GM12892 (cell line): ENCODE measurements at places on chromosomes 1 and 21.

DNA sequence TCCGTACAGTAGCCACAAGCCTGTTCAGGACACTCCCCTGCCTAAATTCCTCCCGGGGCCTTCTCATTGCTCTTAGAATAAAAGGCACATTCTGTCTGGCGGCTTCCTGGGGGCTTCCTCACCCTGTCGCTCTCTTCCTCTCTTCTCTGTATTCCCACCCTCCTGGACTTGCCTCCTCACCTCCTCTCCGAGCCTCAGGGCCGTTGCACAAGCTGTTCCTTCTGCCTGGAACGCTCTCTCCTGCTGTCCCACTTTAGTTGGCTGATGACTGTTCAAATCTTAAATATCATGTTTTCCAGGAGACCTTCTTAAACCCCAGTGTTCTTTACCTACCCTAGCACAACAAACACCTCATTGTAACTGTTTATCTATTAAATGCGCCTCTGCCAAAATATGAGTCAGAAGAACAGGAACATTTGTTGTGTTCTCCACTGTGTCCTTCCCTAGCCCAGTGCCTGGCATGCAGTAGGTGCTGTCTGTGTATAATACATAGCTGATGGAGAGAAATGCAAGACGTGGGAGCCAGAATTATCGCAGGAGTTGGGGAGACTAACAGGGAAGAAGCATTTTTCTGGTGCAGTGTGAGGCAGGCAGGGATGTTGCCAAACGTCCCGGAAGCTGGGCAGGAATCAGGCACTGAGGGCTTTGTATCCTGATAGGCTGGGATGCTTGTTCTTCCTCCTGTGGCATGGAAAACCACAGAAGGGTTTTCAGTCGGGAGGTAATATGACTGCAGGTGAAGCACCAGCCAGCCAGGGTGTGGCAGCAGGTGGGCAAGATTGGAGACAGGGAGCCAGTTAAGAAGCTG lies 24.1 kb upstream of the THRAP3 start:
- DNase-seq, result no peak

GRCh38 chr1:241747992-241748391 lies 95.9 kb downstream of the WDR64 start:
- no peak for DNase-seq

DNA sequence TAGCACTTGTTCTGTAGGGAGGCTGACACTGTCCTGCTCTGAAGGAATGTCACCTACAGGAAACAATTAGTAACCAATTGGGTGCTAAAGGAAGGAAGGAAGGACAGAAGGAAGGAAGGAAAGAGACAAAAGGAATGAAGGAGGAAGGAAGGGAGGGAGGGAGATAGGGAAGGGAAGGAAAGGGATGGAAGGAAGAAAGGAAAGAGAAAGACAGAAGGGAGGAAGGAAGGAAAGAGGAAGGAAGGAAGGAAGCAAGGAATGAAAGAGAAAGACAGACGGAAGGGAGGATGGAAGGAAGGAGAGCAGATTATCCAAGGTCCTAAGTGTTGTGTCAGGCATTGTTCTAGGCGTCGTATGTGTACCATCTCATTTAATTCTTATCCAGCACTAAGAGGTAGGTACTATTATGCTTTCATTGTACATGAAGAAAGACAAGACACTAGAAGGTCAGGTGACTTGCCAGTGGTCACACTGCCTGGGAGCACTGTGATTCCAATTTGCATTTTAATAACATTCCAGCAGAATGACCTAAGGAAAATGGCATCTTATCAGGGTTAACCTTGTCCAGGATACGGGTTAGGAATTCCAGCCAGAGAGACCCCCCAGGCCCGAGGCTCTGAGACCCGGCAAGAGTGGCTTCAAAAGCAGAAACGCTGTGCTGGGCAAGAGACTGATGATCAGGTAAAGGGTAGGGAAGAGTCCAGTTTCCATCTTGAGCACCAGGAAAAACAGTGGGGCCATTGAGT lies 29.6 kb downstream of the CLIC6 start:
- DNase-seq, result no peak

DNA sequence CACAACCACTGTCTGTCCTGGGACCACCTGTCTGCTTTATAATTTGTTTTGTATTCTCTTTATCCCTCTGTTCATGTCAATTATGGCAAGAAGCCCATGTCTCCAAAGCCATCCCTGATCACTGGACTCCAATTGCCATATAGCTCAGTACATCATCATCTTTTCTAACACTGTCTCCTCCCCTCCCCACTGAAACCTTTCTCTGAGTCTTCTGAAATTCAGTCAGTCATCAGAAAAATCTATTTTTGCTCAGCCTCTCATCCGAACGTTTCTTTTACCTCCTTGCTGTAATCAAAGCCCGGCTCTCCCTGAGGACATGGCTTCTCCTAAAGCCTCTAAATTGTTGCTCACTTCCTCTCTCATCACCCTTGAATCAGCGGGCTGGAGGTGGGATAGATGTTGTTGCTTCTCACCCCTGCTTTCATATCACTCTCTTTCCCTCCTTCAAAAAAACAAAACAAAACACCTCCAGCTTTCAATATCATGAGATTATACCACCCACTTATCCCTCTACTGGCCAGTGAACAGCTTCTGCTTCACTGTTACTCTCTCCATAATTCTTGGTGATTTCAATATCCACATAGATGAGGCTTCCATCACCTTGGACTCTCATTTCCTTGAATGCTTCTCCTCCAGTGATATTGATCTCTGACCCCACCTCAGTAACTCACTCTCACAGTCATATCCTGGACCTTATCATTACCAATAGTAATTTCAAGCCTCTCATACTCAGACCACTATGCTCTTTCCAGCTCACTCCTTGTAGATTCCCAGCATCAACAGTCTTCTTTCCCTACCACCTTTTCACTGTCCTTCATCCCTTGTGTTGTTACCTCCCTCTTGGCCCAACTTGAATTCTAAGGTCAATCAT lies 27.8 kb downstream of the RAB3B start:
- DNase-seq, result no peak

DNA sequence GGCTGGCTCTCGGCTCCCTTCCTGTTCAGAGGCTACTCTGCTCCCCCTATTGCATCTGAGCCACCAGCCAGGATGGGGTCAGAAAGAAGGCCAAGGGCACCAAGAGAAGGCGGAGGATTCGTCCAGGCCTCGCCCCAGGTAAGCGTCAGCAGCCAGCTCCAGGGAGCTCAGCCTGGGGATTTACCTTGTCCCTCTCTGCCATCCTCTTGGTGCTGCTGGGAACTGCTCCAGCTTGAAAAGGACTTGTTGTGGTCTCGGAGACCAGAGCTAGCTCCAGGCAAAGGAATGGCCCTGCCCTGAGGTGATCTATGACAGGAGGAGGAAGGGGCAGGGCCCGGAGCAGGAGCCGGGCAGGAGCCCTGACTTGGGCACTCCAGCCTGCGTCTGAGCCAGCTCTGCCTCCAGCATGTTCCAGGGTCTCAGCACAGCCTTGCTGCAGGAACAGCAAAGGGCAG lies 113.7 kb upstream of the IFFO2 start:
- no peak for DNase-seq

DNA sequence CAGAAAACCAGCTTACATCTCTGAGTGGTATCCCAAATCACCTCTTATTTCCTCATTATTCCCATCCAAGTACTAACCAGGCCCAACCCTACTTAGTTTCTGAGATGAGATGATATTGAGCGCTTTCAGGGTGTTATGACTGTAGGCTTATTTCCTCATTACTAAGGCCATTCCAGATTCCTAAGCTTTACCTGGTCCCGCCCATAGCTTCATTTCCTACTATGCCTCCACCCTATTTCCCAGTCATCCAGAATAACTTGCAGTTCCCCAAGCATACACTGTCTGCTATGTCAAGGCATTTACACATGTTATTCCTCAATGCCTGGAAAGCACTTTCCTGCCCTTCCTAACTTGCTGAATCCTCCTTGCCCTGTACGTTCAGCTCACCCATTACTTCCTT lies 79.3 kb upstream of the SPAG17 start:
- DNase-seq, result no peak

DNA sequence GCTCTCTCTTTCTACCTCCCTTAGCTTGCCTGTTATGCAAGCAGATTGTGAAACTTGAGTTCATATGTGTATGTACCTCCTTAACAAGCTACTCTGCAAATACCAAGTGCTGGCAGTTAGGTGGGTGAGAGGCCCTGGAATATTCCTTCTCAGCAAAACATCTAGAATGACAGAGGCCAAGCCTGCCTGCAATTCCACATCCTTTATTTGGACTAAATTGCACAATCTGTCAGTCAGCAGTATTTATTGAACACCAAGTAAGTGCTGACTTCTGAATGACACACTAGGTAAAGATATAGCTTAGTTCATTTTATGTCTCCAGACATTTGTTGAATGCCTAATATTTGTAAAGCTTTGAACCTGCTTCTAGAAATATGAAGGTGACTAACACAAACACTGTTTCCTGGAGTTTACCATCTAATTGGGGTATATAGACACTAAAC lies 87.5 kb downstream of the RGL1 start:
- no peak for DNase-seq

DNA sequence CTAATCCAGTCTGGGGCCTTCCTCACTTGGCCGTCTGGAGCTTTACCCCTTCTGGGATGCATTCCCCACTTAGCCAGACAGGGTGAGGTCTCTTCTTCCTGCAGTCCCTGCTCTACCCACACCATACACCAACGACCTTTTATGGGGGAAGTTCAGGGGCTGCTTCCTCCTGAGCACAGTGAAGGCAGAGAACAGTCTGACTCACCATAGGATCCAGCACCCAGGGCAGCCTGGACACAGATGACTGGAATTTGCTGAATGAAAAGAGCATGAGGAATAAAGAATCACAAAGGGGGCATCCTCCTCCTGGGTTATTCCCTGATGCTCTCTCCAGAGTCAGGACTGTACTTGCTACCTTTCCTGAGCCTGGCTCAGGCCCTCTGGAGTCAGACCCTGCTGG lies 4.6 kb upstream of the FOXE3 start:
- DNase-seq, result no peak

GRCh38 chr1:147414505-147415163 lies 126.7 kb upstream of the BCL9 start:
- DNase-seq, result no peak

- DNase-seq, result no peak
Observed at GRCh38 chr1:172915271-172915670, 135.5 kb downstream of the TNFSF18 start.

DNA sequence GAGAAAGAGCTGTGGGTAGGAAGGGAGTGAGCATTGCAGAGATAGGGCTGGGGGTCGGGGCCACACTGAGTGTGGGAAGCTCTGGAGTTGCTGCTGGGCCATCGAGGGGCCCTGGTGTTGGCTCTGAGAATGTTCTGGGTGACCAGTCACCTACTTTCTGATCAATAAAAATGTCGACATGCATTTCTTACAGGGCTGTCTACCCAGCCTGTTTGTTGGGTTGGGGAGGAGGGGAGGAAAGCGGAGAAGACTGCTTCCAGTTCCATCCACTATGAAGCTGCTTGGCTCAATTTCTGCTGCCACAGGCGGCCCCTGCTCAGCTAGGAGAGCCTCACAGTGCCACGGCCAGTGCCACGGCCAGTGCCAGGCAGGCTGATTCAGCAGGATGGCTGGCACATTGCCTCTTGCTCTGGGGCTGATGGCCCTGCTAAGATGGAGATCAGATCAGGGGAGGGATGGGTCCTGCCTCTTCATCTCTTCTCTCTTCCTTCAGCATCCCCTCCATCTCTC lies 3.0 kb upstream of the PADI3 start:
- DNase-seq, result no peak

DNA sequence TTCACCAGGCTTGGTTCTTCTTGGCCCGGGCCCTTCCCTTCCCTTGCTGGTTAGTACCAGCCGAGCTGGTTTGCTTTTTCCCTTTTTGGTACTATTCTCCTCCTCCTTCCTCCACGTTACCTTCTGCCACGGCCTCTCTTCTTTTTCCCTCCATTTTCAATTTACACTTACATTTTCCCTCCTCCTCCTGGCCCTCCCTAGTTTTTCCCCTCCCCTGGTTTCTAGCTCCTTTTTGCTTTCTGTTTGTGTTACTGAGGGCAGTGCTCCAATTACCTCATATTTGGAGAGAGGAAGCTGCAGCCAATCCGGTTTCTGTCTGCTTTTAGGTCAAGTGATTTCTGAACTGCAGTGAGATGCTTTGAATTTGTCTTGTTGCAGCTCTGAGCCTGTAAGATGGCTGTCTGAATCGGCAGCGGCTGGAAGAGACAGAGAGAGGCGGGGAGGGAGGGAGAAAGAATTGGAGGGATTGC lies 63.7 kb downstream of the MACF1 start:
- peak; percentile 25 for DNase-seq

GRCh38 chr1:206649261-206649921 lies 14.1 kb downstream of the DYRK3 start:
- DNase-seq, result no peak

DNA sequence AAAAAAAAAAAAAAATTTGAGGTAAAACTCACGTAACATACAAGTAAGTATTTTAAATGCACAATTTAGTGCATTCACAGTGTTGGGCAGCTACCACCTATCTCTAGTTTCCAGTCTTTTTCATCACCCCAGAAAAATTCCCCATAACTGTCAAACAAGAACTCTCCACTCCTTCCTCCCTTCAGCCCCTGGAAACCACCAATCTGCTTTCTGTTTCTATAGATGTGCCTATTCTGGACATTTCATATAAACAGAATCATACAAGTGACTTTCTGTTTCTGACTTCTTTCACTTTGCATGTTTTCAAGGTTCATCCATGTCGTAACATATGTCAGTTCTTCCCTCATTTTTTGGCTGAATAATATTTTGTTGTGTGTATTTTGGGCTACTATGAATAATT lies 24.9 kb upstream of the ETS2 start:
- no peak for DNase-seq

DNA sequence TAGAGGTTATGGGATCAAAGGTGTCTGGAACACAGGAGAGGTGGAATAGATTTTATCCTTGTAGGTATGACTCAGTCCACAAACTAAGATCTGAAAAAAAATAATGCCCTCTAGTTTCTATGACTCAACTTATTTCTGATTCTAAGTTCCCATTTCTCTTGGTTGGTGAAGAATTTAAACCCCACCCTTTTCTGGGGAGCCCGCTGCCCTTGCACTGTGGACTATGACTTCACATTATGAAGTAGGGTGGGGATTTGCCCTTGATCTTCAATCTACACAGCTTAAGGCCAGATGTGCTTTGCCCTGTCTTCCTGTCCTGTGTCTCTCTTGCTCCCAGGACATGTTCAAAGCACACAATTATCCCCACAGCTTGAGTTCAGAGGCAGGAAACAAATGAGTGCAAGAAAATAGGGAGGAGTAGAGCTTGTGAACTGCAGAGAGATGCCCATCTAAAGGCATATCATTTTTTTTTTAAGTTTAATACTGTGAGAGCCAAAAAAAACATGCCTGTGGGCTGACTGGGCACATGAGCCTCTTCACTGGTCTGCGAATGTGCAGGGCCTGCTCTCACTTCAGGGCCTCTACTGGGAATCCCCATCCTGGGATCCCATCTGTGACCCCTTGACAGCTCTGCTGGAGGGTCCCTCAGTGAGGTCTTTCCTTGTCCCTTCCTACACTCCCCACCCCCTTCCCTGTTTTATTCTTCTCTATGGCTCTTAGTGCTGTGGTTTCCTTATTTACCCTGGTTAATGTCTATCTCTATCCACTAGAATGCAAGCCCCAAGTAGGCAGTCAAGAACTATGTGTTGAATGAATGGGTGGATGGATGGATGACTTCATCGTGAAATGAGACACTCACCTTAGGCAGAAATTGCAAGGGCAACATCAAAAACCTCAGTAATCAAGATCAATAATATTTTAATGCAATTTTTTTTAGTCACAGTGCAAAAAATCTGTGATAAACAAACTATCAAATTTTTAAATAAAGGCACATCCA lies 61.5 kb downstream of the CD58 start:
- DNase-seq, result no peak

- DNase-seq, result no peak
Observed at GRCh38 chr1:50497007-50497406, 73.8 kb upstream of the DMRTA2 start.

GRCh38 chr21:36854391-36854790 lies 112.1 kb downstream of the HLCS start:
- DNase-seq, result no peak

GRCh38 chr1:244664353-244664752 lies 11.4 kb downstream of the DESI2 start:
- DNase-seq, result no peak
